ENCODE measurements at places on chromosomes 5 and 9.

- no peak for DNase-seq
These were observed 596.0 kb downstream of the SEMA5A start for GRCh38 chr5:8949908-8950307.

DNA sequence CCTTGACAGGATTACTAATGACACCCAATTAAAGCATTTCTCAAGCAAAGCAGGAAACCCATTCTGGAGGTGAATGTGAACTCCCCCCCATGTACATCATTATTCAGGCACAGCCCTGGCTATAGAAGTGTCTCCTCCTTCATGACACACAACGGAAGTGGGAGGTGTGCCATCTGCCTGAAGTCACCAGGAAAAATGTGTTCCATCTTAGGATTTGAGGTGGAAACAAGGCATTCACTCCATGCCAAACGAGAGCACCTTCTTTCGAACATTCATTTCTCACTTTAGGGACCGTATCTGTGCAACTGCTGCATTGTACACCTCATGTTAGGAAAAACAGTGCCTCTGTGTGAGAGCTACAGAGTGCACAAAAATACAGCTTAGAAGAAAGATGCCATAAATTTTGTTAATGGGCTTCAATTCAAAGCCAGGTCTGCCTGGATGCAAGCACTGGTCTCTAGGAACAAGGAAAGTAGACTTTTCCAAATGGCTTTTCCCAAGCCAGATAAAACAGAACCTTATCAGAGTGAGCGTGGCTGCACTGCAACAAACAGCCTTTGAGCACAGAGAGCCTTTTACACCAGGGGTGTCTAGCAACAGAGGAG is 19.4 kb downstream of the GOLM1 start:
- no peak for DNase-seq

GRCh38 chr9:90368241-90368640 is 274.4 kb downstream of the DIRAS2 start:
- no peak for DNase-seq

DNA sequence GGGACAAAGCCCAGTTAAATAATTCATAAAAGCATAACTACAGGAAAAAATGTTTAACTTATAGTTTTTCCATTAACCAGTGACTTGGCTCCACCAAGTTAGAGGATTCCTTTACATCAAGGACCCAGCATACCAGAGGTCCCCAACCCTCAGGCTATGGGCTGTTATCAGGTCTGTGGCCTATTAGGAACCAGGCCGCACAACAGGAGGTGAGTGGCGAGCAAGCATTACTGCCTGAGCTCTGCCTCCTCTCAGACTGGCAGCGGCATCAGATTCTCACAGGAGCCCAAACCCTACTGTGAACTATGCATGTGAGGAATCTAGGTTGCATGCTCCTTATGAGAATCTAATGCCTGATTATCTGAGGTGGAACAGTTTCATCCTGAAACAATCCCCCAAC is 303.1 kb downstream of the ELAVL2 start:
- no peak for DNase-seq

DNA sequence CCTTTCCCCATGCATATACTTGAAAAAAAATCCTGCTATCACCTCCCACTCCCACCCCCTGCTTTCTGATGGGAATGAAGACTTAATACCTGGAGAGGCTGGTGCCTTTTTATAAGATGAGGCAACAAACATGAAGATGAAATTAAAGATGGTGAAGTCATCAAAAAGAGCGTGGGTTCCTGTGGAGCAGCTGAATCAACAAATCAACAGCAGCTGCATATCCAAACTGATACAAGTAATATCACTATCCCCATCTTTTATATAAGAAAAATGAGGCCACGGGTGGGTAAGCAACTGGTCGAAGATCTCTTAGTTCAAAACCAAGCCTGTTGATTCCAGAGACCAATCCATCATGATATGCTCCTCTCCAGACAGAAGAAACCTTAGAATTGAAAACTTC is 268.5 kb downstream of the ENC1 start:
- DNase-seq = no peak

DNA sequence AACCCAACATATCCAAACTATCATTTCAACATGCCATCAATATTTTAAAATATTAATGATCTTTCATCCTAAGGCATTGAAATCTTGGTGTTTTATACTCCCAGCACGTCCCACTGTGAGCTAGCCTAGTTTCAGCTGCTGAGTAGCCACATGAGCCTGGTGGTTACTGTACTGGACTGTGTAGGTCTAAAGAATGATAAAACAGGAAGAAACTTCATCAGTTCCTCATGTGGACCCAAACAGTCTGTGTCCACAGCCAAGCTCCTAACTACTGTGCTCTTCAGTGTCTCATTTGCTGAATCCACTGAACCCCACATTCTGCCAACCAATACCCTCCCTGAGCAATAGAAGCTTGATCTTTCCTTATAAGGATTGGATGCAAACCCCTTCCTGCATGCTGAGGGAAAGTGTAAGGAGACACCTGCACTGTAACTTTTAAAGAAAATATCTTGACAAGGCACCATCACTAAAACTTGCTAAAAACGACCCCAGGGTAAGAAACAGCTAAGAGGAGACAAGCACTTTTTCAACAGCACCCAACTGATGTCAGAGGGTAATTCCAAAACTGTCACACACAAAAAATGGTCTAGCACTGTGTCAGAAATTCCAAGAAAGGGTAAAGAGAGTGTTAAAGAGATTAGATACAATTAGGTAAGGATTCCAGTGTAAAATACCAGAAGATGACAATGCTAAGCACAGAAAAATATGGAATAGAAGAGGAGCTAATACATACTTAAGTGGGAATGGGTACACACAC is 126.9 kb downstream of the SPOCK1 start:
- no peak for DNase-seq

- DNase-seq = no peak
These were observed 218.7 kb downstream of the GLIS3 start for GRCh38 chr9:4080921-4081895.

- peak; percentile 82 for DNase-seq
These were observed 18.3 kb upstream of the MLLT3 start for GRCh38 chr9:20640331-20641187.

GRCh38 chr5:121497176-121497575 is 354.5 kb upstream of the FTMT start:
- no peak for DNase-seq

GRCh38 chr5:57171816-57172465 is 1.9 kb upstream of the GPBP1 start:
- DNase-seq = no peak

DNA sequence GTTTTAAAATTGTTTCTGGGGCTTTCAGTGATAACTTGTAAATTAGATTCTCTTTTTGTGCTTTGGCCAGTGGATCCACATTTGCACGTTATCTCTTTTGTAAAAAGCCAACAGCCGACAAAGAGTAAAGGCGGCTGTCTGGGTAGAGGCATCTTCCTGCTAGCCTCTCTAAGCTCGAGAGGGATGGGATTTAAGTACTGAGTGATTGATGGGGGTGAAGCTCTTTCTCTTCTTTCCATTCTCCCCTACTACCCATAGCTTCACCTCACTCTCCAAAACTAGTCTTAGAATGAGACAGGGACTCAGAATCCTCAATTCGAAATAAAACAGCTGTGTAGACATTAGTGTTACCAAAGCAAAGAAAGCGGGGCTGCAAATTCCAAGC is 3.4 kb downstream of the PBX3 start:
- DNase-seq = no peak

DNA sequence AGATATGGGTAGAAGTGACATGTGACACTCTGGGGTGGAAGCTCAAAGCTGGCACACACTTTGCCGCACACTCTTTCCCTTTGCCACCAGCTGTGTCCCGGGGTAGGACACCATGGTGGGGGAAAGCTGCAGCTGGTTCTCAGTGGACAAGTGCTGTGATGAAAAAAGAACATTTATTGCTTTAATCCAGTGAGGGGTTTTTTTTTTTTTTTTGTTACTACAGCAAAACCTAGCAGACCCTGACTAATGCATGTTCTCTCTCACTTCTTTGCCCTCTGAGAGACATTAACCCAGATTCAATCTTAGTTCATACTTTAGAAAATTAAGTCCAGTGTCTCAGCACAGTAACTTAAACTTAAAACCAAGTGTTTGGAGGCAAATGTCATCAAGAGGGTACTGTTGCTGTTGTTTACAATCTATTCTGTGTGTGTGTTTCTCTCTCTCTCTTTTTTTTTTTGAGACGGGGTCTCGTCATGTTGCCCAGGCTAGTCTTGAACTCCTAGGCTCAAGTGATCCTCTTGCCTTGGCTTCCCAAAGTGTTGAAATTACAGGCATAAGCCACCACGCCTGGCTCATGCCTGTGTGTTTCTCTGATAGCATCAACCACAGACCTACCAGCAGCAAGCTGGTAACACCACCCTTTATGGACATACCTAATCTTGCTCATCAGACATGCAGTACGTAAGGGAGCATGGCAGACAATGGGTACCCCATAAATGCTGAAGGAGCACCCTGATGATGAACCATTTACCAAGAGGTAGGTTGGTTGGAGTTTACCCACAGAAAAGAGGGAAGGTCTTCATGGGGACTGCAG is 84.7 kb upstream of the TBC1D2 start:
- DNase-seq = no peak

GRCh38 chr9:132757016-132757415 is 86.8 kb downstream of the GTF3C4 start:
- DNase-seq = no peak

GRCh38 chr9:31740705-31741104 is 643.7 kb upstream of the ACO1 start:
- DNase-seq = no peak

DNA sequence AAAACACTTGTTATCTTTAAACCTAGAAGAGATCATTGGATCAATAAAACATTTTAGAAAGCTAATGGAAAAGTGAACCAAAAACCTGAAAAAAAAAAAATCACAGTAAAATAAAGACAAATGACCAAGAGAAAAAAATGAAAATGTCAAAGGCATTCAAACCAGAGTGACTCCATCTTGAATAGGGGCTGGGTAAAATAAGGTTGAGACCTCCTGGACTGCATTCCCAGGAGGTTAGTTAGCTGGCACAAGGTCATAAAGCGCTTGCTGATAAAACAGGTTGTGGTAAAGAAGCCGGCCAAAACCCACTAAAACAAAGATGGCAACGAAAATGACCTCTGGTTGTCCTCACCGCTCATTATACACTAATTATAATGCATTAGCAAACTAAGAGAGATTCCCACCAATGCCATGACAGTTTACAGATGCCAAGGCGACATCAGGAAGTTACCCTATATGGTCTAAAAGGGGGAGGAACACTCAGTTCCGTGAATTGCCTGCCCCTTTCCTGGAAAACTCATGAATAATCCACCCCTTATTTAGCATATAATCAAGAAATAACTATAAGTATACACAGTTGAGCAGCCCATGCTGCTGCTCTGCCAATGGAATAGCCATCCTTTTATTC is 116.7 kb upstream of the NEK6 start:
- no peak for DNase-seq

GRCh38 chr5:9507974-9508373 is 37.9 kb downstream of the SEMA5A start:
- no peak for DNase-seq

DNA sequence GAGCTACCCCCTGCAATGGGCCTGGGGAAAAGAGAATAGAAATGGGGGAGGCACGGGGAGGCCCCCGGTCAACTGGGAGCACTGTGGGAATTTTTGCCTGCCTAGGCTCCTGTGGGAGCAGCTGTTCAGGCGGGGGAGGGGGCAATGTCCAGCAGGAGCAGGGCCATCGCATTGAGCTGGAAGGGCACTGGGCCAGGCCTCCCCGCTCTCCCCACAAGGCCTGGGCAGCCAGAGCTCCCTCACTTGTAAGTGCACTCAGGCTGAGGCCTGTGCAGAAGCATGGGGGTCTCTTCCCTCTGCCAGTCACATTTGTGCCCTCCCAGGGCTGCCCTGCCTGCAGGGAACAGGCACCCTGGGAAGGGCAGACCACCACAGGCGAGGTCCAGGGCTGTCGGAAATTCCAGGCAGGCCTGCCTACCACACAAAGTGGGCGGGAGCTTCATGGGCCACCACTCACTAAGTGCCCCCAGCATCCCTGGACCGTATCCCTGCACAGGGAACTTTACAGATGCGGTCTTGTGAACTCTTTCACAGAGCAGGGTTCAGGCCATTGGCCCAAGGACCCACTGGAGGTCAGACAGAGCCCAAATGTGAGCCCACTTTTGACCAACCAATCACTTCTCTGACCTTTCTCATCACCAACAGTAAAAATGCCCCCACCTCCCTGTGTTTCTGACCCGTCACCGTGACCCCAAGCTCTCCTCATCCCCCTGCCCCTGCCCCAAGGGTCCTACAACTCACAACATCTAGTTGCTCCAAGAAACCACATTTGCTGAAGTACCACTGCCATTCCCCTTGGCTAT is 1.0 kb upstream of the CFAP157 start:
- DNase-seq = no peak

GRCh38 chr5:36874465-36874864 is 2.1 kb upstream of the NIPBL start:
- no peak for DNase-seq

- no peak for DNase-seq
These were observed 57.2 kb upstream of the DHFR start for GRCh38 chr5:80711938-80712337.

DNA sequence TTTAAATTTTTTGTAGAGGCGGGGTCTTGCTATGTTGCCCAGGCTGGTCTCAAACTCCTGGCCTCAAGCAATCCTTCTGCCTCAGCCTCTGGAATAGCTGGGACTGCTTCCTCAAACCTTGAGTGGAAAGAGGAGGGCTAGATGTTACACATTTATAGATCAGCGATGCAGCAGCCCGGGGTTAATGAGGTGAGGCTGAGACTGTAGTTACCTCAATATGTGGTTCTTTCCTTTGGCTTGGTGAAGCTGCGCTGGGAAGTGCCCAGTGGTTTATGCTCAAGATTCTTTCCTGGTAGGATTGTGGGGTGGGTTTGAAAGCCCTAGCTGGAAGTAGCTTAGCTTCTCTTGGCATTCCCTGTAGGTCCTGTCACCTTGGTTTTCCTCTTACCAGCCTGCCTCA is 22.5 kb downstream of the ZNF618 start:
- DNase-seq = no peak

DNA sequence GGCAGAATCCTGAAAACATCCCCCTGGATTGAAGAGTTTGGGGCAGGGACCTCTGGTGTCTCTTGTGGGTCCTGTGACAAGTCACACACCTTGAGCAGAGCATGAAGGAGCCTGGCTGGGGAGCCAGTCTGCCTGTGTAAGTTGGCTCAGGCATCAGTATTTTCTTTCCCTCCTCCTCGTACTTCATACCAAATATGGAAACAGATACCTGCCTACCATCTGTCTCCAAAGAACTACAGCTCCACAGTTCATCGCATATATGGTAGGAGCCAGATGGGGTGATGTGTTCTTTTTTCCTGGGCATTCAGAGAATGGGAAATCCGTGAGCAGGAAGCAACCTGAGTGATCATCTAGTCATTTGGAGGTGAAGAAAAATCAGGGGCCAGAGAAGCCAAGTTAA is 177.3 kb upstream of the RAD23B start:
- DNase-seq = no peak

- peak; percentile 52 for DNase-seq
These were observed 76.5 kb upstream of the PJA2 start for GRCh38 chr5:109486200-109486804.

DNA sequence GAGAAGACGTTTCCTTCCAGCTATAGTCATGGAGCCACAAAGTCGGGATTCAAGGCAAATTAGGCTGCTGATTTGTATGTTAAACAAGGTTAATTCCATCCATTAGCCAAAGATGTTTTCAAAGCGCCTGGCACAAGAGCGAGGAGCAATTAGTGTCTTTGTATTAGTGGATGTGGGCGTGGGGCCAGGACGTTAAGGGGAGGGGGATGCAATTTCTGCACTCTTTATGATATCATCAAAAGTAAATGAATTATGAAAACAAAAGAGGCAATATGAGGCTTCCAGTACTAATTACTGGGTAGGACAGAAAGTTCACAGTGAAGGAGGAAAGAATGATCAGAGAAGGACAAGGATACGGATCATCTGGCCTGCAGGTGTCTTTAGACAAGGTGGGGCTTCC is 230.9 kb upstream of the MSX2 start:
- DNase-seq = no peak

Data from left ventricle myocardium superior (tissue), 1 donor.